ENCODE measurements at places on chromosomes 2 and 18. TPM values are rescaled to one million over a fixed set of nuclear protein-coding genes. Genes with fewer than 3 reads are reported as not detected.

DNA sequence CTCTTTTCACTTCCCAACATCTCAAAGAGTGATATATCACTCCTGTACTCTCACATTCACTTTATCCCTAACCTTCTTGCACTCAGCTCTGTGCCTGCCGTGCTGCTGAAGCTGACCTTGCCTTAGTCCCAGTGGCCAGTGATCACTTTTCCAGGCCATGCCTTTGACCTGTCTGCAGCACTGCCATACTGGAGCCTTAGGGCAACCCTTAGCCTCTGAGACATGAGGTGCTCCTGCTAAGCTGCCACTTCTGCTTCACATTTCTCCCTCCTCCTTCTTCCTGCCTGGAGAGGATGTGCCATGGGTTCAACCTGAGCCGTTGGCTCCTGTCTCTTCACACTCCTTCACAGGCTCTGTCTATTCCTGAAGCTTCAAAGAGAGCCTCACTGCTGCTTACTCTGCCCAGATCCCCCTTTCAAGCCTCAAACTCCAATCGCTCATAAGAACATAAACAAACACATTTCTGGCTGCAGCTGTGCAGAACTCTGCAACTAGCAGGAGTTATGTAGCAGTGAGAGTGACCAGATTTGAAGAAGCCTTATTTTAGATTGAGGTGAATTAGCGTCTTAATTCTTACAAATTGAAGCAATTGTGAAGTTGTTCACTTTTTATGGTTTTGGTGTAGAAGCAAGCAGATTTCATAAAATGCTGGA is 716.2 kb upstream of the FANCL start:
- DNase-seq: no peak

Gene ALLC
- total RNA-seq: not detected

Gene OSR1
- total RNA-seq: 5.1 TPM

Gene MC2R
- not detected for total RNA-seq

- DNase-seq: no peak
These were observed 51.2 kb downstream of the MGAT5 start for GRCh38 chr2:134305109-134305491.

Gene MEMO1
- 59.2 TPM for total RNA-seq

- no peak for DNase-seq
These were observed 33.5 kb upstream of the DAPL1 start for GRCh38 chr2:158761621-158762020.

DNA sequence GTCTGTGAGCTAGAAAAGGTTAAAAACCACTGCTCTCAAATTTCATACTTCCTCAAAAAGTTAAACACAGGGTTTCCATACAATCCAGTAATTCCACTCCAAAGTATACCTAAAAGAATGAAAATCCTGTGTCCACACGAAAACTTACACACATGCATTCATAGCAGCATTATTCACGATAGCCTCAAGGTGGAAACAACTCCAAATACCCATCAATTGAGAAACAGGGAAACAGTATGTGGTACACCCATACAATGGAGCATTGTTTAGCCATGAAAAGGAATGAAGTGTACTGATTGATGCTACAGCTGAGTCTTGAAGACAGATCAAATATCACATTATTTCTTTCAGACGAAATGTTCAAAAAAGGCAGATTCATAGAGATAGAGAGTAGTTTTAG is 36.7 kb downstream of the UXS1 start:
- DNase-seq: no peak

Gene SERPINB5
- total RNA-seq: 64.9 TPM

DNA sequence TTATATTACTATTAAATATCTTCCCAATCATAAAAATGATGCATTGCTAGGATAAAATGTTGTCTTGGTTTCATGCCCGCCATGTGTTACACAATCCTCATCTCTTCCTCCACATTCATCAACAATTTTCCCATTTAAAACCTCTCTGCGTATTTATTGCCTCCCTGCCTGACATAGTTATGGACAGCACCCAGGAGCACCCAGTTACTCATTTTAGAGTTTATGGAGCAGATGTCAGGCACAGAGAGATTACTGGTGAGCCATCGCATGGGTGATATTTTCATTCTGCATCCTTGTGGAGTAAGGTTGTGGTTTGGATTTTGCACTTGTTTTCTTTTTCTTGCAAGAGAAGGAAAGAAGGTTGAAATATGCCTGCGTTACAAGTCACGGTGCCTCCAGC is 116.7 kb upstream of the NPAS2 start:
- DNase-seq: no peak

Gene AOX1
- 15.2 TPM for total RNA-seq

GRCh38 chr2:71664161-71664560 is 210.8 kb downstream of the DYSF start:
- DNase-seq: no peak

- no peak for DNase-seq
These were observed 905 bp upstream of the IAH1 start for GRCh38 chr2:9473308-9473984.

DNA sequence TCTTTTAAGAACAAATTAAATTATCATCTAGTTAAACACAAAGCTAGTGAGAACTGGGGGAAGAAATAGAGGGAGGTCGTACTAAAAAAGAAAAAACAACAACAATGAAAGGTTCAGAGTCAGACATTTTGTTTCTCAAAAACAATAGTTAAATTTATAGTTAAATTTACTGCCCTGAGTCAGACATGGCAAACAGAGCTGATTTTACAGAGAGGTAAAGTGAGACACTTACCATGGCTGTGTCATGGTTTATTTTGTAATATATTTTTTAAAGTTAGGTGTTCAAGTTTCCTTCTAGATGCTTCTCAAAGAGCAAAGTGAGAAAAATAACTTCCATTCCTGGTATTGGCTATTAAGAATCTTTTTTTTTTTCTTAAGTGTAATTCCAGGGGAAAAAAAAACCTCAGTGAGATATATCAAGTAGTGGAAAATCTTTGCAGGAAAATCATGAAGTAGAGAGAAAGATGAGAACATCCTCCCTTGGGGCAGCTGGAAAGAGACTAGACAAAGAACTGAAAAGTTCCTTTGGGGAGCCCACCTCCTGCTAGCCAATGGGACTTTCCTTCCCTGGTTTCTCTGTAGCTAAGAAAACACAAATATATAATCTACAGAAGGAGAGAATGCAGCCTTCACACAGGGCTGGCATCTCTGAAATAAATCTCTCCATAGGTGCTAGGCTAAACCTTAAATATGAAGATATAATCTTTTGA is 12.3 kb downstream of the KLF7 start:
- no peak for DNase-seq

DNA sequence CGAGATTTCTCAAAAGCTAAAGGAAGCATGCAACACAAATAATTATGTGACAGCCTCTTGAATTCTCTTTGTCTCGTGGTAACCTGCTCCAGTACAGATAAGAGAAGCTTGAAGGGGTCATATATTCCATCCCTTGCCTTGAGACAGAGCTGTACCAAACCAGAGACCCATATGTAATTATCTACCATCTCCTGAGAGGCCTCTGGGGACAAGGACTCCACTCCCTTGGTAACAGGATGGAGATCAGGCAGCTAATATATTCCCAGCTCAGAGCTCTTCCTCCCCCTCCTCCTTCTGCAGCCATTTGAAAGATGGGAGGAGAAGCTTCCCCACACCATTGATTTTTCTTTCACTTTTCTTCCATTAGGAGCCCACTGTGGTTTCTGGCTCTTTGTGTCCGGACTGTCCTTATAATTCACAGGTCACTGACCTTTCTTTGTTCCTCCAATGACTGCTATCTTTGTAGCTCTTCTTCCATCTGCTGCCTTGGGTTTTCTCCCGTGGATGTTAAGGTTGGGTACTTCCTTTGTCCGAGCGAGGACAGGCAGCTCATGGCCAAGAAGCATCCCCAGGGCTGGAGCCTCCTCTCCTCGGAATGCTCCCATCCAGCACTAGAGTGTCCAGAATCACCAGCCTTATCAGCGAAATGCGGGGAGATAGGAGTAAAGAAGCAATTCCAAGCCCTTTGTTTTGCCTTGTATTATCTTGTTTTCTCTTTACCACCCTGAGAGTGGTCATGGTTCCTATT is 72.6 kb upstream of the STPG4 start:
- DNase-seq: no peak

- no peak for DNase-seq
These were observed 231.1 kb downstream of the SETBP1 start for GRCh38 chr18:44911773-44912172.

- peak; percentile 12 for DNase-seq
These were observed 38.7 kb downstream of the ZC3H8 start for GRCh38 chr2:112216167-112216566.

DNA sequence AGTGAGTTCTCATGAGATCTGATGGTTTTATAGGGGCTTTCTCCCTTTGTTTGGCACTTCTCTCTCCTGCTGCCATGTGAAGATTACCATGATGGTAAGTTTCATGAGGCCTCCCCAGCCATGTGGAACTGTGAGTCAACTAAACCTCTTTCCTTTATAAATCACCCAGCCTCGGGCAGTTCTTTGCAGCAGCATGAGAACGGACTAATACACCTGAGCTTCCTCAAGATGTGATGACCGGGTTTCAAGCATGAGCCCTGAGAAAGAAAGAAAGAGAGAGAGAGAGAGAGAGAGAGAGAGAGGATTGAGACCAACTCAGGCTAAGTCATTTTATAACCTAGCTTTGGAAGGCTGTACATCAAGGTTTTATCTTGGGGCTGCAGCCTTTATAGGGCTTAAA is 167.7 kb upstream of the SERPINE2 start:
- no peak for DNase-seq

GRCh38 chr2:38898256-38898655 is 8.6 kb downstream of the ARHGEF33 start:
- DNase-seq: no peak

GRCh38 chr18:9353596-9353995 is 19.0 kb downstream of the TWSG1 start:
- DNase-seq: no peak

GRCh38 chr2:57878171-57878865 is 168.3 kb upstream of the VRK2 start:
- no peak for DNase-seq

- no peak for DNase-seq
These were observed 8.4 kb upstream of the HIBCH start for GRCh38 chr2:190327867-190328572.

DNA sequence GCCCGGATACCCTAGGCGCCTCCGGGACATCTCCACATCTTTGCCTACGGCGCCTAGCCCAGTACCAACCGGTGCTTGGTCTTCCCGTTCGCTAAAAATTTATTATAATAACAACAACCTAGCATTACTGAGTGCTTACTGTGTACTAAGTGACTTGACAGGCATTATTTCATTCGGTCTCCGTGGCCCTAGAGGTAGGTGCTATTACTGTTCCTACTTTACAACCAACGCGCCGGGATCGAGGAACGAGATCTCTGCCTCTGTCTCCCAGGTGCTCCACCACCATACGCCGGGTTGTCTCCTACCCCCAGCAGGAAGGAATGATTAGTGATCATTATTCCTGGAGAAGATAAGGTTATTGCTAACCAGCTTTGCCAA is 657 bp upstream of the BIN1 start:
- peak; percentile 18 for DNase-seq

Gene OTX1
- 0.58 TPM for total RNA-seq

GRCh38 chr2:235004329-235004903 is 52.6 kb downstream of the SH3BP4 start:
- DNase-seq: no peak

- no peak for DNase-seq
These were observed 677.0 kb downstream of the NYAP2 start for GRCh38 chr2:226076529-226076928.

Gene GALNT3
- total RNA-seq: 1.1 TPM

DNA sequence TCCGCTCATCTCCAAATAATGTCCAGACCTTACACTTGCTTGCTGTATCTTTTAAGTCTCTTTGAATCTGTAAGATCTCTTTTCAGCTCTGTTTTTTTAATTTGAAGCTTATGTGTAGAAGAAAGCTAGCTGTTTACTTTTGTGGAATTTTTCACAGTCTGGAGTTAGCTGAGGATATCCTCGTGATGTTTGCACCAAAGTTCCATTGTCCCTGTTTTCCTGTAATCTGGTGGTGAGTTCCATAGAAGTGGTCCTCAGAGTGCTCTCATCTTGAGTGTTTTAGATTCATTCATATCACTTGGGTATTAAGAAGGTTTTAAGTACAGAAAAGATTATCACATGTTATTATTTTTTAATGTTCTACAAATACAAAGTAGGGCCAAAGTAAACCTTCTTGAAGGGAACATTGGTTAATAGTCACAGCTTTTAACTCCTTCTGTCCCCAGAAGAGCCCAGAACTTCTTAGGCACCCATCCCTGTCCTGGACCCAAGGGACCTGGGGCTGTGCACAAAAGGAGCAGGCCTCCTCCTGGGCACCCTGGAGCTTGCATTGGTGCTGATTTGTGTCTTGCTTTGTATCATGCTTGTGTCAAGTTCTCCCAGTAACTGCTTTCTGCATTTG is 15.0 kb downstream of the MLPH start:
- DNase-seq: no peak

DNA sequence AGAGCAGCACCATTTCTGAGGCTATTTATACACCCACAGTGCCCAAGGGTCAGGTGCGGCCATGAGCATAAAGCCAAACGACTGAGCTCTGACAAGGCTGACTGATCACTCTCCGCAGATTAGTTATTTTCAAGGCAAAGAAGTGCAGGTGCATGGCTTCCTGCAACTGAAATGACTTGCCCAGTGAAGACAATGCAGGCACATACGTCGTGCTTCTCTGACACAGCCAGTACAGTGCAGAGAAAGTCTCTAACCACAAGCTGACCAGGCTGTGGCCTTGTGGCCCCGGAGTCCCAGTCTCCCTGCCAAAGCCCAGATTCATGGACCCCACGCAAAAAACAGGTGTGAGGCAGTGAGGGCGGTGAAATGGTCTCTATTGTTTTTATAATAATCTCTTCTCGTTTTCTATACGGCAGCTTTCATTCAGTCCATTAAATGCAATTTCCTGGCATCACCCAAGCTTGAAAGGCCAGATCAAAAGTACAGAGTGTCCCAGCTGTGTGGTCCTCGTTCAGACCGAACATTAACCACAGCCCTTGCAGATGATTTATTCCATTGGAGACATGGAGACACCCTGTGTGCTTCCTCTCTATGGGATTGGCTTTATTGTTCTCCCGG is 447.0 kb upstream of the ID2 start:
- no peak for DNase-seq

DNA sequence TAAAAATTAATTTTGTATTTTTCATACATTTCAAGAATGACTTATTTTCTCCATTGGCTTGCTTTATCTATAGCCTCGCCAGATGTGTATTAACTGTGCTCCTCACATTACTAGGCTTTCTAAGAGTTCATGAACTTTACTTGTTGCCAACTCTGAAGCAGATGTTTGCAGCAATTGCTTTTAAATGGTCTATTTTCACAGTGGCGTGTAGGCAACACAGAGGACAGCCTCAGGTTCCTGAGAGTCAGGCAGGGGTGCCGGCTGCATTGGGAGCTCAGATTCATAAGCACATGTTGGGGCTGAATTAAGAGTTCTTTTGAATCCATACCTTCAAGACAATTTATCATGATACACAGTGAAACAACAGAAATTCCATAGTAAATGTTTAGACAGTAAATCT is 179.2 kb upstream of the PXDN start:
- DNase-seq: no peak

- DNase-seq: no peak
These were observed 137.9 kb upstream of the CXCR4 start for GRCh38 chr2:136255648-136256461.

DNA sequence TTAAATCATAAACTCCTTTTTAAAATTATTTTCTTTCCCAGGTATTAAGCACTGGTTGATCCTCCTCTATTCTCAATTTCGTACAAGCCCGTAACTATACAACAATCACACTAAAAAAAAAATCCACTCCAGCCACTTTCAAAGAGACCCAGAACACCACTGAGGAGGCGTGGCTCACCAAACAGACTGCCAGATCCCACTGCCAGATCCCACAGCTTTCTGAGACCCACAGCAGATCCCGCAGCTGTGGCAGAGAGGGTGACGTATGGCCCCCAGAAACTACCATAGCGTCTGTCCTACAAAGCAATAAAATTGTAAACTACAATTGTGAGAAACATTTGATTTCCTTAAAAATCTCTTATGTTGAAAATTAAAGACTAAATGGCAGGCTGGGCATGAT is 230.7 kb upstream of the PXDN start:
- no peak for DNase-seq

Data from NCI-H460 (cell line).